Epithelial cell of proximal tubule (primary cell): ENCODE measurements at places on chromosomes 2 and 18.

DNA sequence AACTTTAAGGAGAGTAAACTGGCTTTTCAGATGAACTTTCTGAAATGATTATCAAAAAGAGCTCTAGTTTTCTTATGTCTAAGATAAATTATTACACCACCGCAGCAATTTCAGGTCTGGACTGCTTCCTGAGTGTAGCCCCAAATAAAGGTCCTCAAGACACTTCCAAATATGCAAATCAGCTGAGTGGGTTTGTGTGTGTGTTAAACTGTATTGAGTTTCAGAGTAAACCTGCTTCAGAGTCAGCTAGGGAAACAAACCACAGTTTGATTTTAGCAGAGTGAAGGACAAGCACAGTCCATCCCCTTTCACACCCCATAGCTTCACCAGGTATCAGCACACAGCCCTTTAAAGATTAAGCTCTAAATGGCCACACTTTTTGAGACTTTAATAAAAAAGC, 168.7 kb downstream of the NRXN1 start:
- no peak for DNase-seq

DNA sequence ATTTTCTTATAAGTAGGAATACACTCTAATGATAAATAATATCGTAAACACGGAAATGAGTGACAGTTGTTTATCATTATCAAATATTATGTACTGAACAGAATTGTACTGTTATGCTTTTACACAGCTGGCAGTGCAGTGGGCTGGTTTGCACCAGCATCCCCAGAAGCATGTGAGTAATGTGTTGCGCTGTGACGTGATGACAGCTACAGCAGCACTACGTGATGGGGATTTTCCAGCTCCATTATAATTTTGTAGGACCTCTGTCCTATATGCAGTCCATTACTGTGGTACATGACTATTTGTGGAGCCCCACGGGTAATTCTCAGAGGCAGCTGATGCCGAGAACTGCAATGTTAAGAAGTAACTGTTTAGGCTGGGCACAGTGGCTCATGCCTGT, 77.3 kb upstream of the ATG16L1 start:
- no peak for DNase-seq

DNA sequence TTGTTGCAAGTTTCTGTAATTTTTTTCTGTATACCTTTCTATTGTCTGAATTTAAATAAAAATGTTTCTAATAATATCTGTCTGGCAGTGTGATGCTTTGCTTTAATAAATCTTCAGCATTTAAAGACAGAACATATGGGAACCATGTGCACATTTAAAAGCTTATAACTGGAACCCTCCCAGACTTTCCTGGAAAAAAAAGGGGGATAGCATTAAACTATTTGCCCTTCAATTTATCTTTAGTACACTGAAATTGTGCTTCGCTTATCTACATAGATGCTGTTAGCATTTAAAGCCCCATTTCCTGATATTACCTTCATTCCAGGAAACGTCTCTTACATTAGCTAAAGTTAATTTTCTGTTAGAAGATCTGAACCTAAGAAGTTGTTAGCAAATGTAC, 64.6 kb downstream of the ZC3H6 start:
- no peak for DNase-seq

GRCh38 chr2:37000318-37000717, 34.0 kb upstream of the STRN start:
- no peak for DNase-seq

DNA sequence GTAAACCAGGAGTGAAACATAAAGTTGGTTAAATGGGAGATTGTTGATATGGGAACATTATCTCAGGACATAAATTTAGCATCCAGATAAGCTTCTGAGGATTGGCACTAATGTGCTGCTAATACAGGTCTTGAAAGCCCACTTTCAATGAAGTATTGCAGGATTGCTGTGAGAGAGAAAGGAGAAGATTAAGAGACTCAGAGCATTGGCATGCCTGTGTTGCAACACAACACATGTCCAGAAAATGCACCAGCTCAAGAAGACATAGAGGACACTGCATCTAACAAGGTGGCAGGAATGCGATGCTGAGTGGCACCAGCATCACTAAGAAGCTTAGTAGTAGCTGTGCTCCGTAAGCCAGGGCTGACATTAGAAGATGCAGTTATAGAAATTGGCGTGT, 728.9 kb downstream of the SUCLG1 start:
- no peak for DNase-seq

GRCh38 chr2:222610746-222611145, 45.1 kb downstream of the FARSB start:
- DNase-seq: no peak

DNA sequence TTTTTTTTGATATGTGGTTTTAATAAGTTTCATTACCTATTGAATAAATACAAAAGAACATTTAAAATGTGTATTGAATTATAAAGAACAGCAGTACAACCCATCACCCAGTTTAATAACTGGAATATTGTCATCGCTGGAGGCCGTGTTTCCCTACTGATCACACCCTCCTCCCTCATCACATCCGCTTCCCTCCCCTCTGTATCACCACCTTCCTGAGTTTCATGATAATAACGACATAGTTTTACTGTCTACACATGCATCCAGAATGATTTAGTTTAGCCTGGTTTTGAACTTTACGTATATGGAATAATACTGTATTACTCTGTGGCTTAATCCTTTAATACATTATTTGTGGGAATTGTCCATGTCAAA, 2.1 kb downstream of the SERPINB8 start:
- DNase-seq: no peak

GRCh38 chr2:136008205-136008865, 22.9 kb upstream of the DARS1 start:
- no peak for DNase-seq

GRCh38 chr2:60555066-60555782, 1.8 kb upstream of the BCL11A start:
- no peak for DNase-seq

GRCh38 chr2:85999061-85999831, 106.4 kb downstream of the POLR1A start:
- no peak for DNase-seq

DNA sequence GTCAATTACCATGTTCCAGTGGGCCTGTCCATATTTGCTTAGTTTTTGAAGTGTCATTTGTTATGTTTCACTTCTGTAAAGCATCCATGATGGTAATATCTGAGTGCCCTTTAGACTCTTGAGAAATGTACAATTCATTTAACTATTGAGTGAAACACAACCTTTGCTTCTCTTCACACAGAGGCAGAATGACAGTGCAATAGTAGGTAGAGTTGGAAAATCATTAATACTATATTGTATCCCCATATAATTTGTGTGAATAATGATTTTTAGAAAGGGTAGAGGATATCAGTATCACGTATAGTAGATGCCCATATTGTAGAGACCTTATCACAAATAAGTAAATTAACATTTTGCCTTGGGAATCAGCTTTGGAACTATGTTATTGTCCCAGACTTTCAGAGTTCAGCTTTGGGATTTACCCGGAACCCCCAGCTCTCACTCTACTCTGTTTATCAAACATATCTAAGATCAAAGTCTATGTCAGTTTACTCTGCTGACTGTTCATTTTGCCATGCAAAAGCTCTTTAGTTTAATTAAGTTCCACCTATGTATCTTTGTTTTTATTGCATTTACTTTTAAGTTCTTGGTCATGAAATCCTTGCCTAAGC, 172.7 kb upstream of the NOL4 start:
- no peak for DNase-seq

DNA sequence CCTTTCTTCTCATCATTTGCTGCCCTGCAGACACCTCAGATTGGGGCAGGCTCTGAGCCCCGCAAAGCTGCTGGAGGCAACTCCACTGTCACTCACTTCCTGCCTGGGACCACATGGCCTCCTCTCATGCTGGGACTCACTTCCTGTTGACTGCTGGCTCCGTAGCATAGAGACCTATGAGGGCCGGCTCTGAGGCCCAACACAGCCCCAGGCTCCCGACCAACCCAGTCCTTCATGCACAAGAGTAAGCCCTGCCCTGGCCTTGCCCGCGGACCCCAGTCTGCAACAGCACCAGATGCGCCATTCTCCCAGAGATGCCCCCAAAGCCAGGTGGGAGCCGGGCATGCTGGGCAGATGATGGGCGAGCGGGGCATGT, 55.7 kb downstream of the DNMT3A start:
- DNase-seq: no peak
